Activated CD4-positive, alpha-beta T cell treated with anti-CD3 and anti-CD28 coated beads, Interleukin-2, amount 10 ng/mL, durations not matched to agents 7 days and 5 days (primary cell): ENCODE measurements at places on chromosomes 11 and 22.

- DNase-seq = no peak
- peaks cover 21% of the 10 kb centered on the region for H3K36me3 ChIP-seq
- peaks cover 40% of the 10 kb centered on the region for H3K4me1 ChIP-seq
Measured at GRCh38 chr22:36469094-36469710, 12.2 kb downstream of the TXN2 start.

GRCh38 chr11:73229321-73229895, 11.3 kb downstream of the P2RY2 start:
- no peak for DNase-seq
- H3K27me3 ChIP-seq = peaks cover 2% of the 10 kb centered on the region
- peaks cover 3% of the 10 kb centered on the region for H3K4me1 ChIP-seq

DNA sequence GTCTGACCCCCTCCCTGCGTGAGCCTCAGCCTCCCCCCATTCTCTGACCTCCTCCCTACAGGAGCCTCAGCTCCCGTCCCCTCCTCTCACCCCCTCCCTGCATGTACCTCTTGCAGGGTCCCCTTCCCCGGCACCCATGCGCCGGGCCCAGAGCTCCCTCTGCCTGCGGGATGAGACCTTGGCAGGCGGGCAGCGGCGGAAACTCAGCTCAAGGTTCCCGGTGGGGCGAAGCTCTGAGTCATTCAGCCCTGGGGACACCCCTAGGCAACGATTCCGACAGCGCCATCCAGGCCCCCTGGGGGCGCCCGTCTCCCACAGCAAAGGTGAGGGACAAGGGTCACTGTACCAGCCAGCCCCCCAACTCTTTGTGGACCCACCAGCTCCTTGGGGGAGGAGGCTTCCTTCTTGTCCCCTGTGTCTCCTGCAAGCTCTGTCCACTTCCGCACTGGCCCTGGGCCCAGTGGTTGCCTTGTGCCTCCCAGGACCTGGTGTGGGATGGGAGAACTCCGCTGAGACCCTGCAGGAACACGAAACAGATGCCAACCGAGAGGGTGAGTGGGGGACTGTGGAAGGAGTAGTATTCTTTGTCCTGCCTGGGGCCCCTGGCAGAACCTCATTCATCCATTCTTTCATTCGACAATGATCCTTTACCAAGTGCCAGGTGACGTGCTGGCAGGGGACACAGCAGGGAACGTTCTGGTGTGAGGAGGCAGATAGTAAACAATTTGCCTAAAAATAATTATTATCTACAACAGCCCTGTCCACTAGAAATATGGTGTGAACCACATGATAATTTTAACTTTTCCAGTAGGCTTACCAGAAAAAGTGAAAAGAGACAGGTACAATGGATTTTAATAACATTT, 3.7 kb upstream of the RPS6KA4 start:
- peak; percentile 49 for DNase-seq
- H3K4me1 ChIP-seq = peaks cover 31% of the 10 kb centered on the region
- H3K27me3 ChIP-seq = no peaks in the 10 kb centered on the region
- H3K36me3 ChIP-seq = peaks cover 13% of the 10 kb centered on the region

DNA sequence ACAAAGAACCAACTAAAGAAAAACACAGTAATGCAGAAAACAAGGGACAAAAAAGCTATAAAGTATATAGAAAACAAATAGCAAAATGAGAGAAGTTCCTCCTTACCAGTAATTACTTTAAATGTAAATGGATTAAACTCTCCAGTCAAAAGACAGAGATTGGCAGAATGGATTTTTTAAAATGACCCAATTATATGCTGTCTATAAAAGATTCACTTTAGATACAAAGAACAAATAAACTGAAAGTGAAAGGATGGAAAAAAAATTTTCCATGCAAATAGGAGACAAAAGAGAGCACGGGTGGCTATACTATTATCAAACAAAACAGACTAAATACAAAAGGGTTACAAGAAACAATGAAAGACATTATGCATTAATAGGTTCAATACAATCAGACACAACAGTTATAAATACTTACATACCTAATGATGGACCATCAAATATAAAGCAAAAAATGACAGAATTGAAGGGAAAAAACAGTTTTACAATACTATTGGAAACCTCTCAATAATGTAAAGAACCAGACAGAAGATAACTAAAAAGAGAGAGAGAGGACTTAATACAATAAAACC, 64.6 kb downstream of the NARS2 start:
- no peaks in the 10 kb centered on the region for H3K27me3 ChIP-seq
- peaks cover 7% of the 10 kb centered on the region for H3K4me1 ChIP-seq
- DNase-seq = no peak

- H3K27ac ChIP-seq = no peak overlapping the region
- DNase-seq = no peak
- H3K4me1 ChIP-seq = peaks cover 9% of the 10 kb centered on the region
- H3K36me3 ChIP-seq = no peaks in the 10 kb centered on the region
- H3K4me3 ChIP-seq = no peak overlapping the region
Measured at GRCh38 chr11:124917115-124917637, 1.9 kb upstream of the HEPN1 start.

DNA sequence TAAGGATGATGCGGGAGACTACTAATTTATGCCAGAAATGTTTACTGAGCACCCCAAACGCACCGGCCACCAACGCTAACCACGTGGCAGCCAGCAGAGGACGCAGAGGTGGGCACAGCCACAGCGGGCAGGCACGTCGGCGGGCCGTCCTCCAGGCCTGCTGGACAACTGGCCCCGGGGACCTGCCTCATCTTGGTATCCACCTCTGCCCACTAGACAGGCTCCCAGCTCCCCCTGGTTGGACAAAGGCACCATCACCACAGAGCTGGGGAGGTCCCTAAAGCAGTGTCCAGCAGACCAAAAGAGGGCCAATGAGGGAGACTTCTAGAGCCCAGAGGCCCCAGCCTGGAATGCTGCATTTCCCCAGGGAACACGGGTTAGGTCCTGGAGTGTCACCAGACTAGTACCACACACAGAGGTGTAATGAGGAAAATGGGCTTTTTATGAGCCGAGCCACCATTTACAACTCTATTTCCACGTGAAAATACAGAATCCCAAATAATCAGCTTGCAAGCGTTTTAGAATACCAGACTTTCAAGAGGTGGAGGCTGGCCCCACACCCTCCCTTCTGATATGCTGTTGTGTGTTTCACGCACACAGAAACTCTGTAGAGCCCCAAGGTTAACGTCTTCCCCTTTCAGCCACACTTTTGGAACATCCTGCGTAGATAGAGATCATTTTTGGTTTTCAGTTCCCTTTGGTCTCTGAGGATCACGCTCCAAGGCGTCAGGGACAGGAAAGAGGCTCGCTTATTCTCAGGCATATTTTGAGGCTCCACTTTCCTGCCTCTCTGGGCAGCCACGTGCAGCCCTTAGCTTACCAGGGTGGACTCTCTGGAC, 23.7 kb upstream of the BID start:
- no peaks in the 10 kb centered on the region for H3K36me3 ChIP-seq
- H3K4me1 ChIP-seq = peaks cover 7% of the 10 kb centered on the region
- DNase-seq = no peak
- peaks cover 4% of the 10 kb centered on the region for H3K27me3 ChIP-seq

DNA sequence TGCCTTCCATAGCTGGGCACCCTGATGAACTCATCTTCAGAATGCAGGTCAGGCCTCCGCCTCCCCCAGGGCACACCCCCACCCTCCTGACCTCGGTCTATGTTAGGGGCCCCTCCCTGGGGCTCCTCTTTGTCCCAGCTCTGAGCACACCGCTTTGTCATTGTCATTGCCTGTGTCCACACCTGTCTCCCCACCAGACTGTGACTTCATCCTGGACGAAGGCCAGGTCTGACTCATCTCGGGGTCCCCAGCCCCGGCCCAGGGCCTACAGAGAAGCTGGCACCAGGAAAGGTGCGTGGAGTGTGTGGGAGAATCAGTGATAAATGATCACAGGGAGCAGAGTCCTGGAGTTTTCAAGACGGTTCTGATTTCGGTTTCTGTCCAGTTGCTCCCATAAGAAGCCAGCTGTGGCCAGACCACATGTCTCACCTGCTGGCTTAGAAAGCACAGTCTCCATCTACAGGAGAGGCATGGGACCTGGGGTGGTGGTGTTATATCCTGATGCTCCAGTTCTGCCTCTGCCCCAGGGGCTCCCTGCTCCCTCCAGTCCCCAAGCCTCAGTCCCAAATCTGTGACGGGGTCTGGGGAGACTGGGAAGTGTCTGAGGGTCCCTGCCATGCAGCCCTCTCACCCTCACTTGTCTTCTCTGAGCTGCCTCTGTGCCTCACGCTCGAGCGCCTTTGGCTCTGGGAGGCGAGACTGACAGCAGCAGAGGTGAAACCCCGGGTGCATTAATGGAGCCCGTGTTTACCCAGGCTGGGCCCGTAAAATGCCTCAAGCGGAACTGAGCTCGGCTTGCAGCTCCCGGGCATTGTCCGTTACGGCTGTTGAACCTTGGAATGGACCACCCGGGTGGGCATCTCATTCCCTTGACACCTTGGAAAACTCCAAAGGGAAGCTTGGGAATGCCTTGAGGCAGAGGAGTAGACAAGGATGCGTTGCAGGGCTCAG, 85.5 kb upstream of the WNT11 start:
- no peak overlapping the region for H3K4me3 ChIP-seq
- no peaks in the 10 kb centered on the region for H3K36me3 ChIP-seq
- H3K4me1 ChIP-seq = peaks cover 31% of the 10 kb centered on the region
- DNase-seq = no peak
- no peak overlapping the region for H3K27ac ChIP-seq

- H3K27ac ChIP-seq = no peak overlapping the region
Measured at GRCh38 chr22:32080904-32081303, 37.8 kb downstream of the SLC5A1 start.

DNA sequence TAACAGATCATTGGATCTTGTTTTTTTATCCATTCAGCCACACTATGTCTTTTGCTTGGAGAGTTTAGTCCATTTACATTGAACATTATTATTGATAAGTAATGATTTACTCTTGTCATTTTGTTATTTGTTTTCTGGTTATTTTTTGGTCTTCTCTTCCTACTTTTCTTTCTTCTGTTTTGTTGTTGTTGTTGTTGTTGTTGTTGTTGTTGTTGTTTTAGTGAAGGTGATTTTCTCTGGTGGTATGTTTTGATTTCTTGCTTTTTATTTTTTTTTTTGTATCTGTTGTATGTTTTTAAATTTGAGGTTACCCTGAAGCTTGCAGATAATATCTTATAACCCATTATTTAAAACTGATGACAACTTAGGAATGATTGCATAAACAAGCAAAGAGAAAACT, 28.6 kb downstream of the TAF1D start:
- no peak overlapping the region for H3K4me3 ChIP-seq
- peaks cover 91% of the 10 kb centered on the region for H3K36me3 ChIP-seq
- H3K4me1 ChIP-seq = peaks cover 16% of the 10 kb centered on the region
- no peak overlapping the region for H3K27ac ChIP-seq

GRCh38 chr11:17801166-17801565, 66.6 kb downstream of the KCNC1 start:
- no peak for DNase-seq
- H3K27me3 ChIP-seq = no peaks in the 10 kb centered on the region
- H3K4me3 ChIP-seq = no peak overlapping the region
- H3K4me1 ChIP-seq = no peaks in the 10 kb centered on the region
- H3K36me3 ChIP-seq = no peaks in the 10 kb centered on the region

GRCh38 chr11:64419257-64419790, 60.4 kb downstream of the RPS6KA4 start:
- DNase-seq = no peak
- no peaks in the 10 kb centered on the region for H3K4me1 ChIP-seq
- H3K27me3 ChIP-seq = no peaks in the 10 kb centered on the region
- no peak overlapping the region for H3K27ac ChIP-seq
- H3K36me3 ChIP-seq = no peaks in the 10 kb centered on the region

DNA sequence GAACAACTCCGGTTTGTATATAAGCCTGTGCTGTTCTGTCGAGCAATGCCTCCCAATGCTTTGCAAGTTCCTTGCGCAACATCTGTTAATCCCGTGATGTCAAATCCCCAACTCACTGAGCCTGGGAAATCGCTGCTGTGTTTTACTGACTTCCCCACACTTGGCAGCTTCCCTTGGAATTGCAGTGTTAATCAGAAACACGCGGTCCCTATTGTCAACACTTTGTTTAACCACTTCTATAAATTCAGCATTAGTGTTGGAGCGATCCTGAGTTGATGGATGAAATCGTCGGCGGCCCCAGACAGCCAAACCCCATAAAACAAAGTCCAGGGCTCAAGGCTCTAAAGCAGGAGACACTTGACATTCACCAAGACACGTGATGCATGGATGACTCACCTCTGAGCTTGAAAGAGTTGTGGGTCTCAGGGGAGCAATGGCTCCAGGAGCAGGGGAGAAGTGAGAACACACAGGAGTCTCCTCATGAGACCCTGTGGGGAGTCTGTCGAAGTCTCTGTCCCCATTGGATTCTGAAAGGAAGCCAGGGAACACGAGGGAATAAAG, 555.3 kb downstream of the MIAT start:
- no peak overlapping the region for H3K27ac ChIP-seq
- H3K36me3 ChIP-seq = no peaks in the 10 kb centered on the region
- H3K27me3 ChIP-seq = peaks cover 10% of the 10 kb centered on the region
- no peaks in the 10 kb centered on the region for H3K4me1 ChIP-seq
- H3K4me3 ChIP-seq = no peak overlapping the region

- no peaks in the 10 kb centered on the region for H3K27me3 ChIP-seq
- no peak for DNase-seq
- H3K36me3 ChIP-seq = peaks cover 34% of the 10 kb centered on the region
- no peak overlapping the region for H3K27ac ChIP-seq
- no peak overlapping the region for H3K4me3 ChIP-seq
- H3K4me1 ChIP-seq = no peaks in the 10 kb centered on the region
Measured at GRCh38 chr11:10497371-10498021, 42.4 kb downstream of the AMPD3 start.

GRCh38 chr11:47104261-47104950, 72.3 kb downstream of the ARFGAP2 start:
- peaks cover 6% of the 10 kb centered on the region for H3K4me1 ChIP-seq
- no peak for DNase-seq
- no peak overlapping the region for H3K4me3 ChIP-seq
- no peaks in the 10 kb centered on the region for H3K36me3 ChIP-seq
- no peaks in the 10 kb centered on the region for H3K27me3 ChIP-seq
- no peak overlapping the region for H3K27ac ChIP-seq

- H3K27ac ChIP-seq = no peak overlapping the region
- DNase-seq = no peak
- H3K27me3 ChIP-seq = no peaks in the 10 kb centered on the region
- H3K36me3 ChIP-seq = no peaks in the 10 kb centered on the region
- H3K4me3 ChIP-seq = no peak overlapping the region
- H3K4me1 ChIP-seq = no peaks in the 10 kb centered on the region
Measured at GRCh38 chr11:68665436-68665835, 18.9 kb upstream of the GAL start.

- H3K4me1 ChIP-seq = peaks cover 93% of the 10 kb centered on the region
- peaks cover 90% of the 10 kb centered on the region for H3K36me3 ChIP-seq
- peak overlapping the region; percentile 100 for H3K27ac ChIP-seq
- no peaks in the 10 kb centered on the region for H3K27me3 ChIP-seq
- no peak for DNase-seq
- H3K4me3 ChIP-seq = no peak overlapping the region
Measured at GRCh38 chr22:37305887-37306286, 23.6 kb downstream of the CYTH4 start.
